ENCODE measurements at places on chromosomes 3 and 15.

- no peak for DNase-seq
Observed at GRCh38 chr3:108114423-108115065, 23.7 kb upstream of the CD47 start.

DNA sequence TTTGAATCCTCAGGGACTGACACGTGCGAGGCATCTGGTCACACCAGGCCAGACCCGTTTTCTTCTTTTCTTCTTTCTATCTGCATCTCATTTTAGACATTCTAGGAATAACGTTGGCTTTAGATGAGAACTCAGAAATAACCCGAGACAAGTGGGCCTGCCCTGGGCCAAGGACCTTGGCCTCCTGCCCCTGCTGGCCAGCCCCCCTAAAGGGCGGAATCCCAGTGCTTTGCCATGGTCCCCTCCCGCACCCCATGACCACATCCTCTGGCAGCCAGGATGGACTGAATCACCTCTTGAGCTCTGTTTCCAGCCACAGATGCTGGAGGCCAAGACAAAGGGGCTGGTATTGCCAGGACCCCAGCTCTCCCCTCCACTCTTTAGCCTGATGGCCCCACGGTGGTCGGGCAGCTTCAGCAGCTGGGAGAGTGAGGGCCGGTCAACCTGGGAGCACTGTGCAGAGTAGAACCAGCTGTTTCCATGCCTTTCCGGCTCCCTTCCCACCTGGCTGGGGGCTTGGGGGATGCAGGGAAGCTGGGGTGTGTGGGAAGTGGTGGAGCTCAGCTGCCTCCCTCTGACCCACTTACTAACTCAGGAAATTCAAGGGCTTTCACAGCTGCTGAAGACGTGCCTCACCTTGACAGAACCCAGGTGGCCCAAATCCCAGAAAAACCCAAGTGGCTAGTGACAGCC is 190.9 kb downstream of the FAM43A start:
- no peak for DNase-seq

GRCh38 chr3:164533275-164533674 is 545.0 kb downstream of the SI start:
- DNase-seq: no peak

- no peak for DNase-seq
Observed at GRCh38 chr3:197205675-197206074, 92.7 kb downstream of the DLG1 start.

GRCh38 chr3:26099692-26100091 is 309.8 kb downstream of the OXSM start:
- DNase-seq: no peak

DNA sequence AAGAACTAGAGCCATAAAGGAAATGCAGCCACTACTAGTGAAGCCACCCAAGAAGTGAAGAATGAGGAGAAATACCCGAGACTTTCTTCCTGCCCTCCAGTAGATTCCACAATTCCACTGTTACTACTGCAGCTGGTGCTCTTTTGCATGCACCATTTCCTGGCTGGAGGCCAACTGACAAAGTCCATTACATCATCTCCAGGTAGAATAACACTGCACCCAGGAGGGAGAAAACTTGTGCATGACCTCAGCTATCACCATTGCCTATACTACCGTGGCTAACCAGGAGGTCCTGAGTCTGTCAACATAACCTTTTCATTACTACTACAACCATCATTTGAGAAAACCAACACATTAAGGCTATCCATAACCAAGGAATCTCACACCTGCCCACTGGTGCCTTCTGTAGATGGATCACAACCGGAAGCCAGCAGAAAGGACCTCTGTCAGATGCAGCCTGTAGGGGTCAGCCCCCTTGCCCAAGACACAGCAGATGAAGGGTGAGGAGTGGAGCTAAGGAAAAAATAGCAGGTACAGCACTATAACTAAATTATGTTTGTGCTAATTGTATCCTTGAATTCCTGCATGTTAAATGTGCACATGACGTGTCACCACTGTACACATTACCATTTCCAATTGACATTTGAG is 200.8 kb upstream of the C2CD4B start:
- no peak for DNase-seq

DNA sequence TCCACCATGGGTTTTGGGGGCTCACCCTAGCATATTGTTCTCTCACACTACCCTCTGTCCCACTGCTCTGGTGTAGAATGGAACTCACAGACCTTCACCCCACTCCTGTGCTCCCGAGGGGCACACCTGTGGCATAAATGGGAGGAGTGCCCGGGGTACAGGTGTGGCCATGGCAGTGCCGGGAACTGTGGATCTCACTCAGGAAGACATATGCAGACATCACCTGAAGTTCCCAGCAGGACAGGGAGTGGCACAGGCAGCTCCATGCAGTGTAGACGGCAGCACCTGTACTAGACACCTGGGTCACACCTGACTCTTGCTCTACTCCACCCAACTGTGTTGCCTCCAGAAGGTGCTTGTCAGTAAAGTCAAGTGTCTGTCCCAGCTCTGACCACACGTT is 57.6 kb upstream of the MRPS22 start:
- DNase-seq: no peak

DNA sequence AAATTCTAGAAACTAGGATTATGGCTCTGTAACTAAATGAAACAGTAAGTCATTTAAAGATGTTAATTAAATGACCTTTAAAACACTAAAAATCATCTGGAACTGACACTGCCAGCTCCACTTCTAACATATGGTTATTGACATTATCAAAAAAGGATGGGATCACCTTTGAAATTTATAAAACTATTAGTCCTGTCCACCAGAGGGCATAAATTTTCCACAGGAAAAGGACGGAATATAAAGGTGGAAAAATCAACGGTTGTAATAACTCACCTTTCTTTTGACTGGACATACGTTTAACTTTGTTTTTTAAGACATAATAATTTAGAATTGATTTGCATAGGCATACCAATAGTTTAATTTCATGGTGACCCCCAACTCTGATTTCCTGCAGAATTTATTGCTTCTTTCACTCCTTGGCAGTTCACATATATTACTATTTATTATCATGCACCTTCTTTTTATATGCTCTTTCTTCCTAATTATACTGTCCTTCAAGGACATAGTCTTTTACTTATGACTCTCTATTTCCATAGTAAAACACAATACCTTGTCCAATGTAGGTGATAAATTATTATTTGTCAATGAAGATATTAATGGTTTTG is 345.7 kb downstream of the CADM2 start:
- DNase-seq: no peak

DNA sequence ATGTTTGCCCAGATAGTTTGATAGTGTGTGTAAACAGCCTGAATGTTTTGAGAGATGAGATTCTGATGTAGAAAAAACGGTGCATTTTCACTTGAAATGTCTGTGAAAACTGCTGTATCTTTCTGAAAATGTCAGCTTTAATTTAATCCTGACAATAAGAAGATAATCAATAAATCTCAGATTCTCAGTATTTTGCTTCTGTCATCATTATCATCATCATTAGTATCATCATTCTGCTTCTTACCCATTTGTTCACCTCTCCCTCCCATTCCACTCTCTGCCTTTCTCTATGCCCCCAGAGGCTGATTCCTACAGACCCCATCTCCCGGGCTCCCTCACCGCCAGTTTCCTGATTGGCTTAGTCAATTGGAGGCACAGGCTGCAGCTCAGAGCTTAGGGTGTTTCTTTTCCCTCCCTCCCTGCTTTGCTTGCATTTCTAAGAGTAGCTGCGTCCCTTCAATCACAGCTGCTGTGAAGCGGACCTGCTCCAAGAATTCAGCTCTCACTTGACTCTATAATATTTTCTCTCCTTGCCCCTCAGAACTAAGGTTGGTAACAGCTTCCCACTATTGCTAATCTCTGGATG is 8.2 kb upstream of the SNTN start:
- DNase-seq: no peak

DNA sequence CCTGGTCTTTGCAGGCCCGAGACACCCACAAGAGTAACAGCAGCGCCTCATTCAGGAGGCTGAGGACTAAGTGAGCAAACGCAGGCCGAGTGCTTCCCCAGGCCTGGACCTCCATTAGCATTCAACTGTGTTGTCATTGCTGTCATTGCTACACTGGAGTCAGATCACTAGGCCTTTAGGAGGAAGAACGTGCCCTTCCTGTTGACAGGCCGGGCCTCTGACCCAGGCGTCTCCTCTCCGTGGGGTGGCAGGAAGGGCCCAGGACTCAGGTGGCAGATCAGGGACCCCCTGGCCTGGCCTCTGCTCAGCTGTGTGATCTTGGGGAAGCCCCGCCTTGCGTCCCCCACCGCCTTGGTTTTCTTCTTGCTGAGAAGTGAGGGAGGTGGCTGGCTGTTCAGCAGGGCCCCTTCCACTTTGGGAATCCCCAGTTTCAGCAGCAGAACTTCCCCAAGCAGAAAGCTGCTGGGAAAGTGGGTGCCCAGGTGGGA is 19.1 kb downstream of the ZDHHC19 start:
- no peak for DNase-seq

DNA sequence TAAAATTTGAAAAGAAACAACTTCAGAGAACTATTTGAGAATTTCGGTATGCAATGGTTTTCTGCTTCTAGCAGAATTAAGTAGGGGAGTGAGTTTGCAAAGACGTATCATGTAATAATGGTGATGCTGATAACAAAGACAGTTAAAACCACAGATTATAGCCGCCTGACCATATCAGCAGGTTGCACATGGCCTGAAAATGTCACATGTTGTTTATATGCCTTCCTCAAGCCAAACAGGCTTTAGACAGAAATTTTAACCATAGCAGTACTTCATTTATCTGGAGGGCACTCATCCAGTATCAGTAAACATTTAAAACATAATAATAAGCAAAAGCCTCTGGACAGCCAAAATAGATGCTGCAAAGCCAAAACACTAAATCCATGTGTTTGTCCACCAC is 131.7 kb downstream of the RYR3 start:
- DNase-seq: no peak

DNA sequence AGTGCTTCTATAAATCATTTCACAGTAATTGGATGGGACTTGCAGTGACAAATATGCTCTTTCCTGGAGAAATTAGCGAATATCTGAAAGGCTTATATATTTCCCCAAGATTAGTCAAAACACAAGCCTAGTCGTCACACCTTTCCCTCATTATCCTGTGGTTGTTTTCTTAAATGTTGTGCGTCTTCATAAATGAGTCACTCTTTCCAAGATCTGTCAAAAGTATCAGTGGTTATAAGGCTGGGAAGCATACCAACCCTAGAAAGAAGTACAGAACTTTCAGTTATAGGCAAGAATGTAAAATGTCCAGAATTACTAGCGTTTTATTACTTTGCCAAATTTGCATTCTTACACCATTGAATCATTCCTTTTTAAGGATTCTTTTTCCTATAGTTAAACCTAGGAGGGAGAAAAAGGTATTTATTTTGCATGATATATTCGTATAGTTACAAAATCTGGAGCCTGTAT is 33.6 kb downstream of the TMEM212 start:
- DNase-seq: no peak

DNA sequence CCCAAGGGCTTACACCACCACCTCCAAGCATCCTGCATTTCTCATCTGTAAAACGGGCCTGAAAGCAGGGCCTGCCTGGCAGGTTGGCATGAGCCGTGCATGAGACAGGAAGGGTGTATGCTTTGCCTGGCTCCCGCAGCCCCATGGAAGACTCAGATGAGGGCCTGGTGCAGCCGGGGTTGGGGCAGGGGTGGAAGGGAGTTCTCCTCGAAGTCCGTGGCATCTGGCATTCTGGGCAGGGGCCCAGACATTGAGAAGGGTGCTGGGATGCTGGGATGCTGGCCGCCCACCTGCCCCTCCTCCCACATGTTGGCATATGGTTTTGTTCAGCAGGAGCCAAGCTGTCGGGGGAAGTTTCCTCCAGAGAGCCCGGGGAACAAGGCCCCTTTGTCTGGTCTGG is 13.0 kb upstream of the FBLN2 start:
- DNase-seq: no peak

- no peak for DNase-seq
Observed at GRCh38 chr3:47073685-47074084, 90.2 kb downstream of the SETD2 start.

- no peak for DNase-seq
Observed at GRCh38 chr3:7381741-7382140, 520.8 kb downstream of the GRM7 start.

- no peak for DNase-seq
Observed at GRCh38 chr3:58478781-58479180, 13.1 kb upstream of the KCTD6 start.

GRCh38 chr3:94303897-94304296 is 241.0 kb downstream of the NSUN3 start:
- no peak for DNase-seq

- no peak for DNase-seq
Observed at GRCh38 chr3:89059211-89059925, 48.1 kb upstream of the EPHA3 start.

DNA sequence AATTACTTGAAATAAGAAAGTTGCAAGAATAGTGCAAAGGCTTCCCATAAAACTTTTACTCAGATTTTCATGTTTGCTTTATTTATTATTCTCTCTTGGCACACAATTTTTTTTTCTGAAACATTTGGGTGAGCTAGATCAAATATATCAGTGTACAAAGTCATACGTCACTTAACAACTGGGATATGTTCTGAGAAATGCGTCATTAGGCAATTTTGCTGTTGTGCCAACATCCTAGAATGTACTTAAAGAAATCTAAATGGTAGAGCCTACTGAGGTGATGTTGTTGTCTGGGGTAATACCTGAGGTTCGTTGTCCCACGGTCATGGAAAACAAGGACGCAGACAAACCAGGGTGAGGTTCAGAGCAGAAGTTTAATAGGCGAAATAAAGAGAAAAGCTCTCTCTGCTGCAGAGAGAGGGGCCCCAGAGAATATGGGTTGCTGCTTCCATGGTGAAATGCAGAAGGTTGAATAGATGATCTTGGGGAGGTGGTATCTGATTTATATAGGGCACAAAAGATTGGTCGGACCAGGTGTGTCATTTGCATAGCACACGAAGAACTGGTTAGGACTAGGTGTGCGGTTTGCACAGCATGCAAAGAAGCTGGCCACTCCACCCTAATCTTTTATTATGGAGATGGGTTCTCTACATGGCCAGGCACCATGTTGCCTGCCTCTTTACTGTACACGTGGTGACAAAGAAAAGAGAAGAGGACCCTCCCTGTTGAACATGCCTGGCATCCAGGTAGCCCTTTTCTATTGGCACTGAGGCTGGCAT is 8.8 kb upstream of the GRAMD1C start:
- DNase-seq: no peak

DNA sequence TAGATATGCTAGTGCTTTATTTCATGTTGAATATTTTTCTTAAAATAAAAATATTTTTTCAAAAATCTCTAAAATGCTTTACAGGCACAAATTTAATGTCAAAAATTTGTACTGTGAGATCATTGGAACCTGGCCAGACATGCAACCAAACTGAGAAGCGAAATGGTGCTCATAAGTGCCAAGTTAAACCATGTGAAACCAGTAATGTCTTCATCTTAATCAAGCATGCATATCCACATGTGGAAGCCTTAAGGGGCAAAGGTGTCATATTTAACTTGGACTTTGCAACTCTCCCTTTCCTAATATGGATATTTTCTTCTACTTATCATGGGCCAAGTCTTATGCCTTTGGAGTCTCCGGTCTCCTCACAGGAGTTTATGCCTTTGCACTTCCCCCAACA is 208.9 kb upstream of the COL8A1 start:
- no peak for DNase-seq

Data from NCI-H187 treated with DMSO at 0.1 percent for 48 hours (cell line).